ENCODE measurements at places on chromosomes 1 and 21.
A peak's percentile ranks its signal among the peaks of the same experiment; 100 is the strongest.

DNA sequence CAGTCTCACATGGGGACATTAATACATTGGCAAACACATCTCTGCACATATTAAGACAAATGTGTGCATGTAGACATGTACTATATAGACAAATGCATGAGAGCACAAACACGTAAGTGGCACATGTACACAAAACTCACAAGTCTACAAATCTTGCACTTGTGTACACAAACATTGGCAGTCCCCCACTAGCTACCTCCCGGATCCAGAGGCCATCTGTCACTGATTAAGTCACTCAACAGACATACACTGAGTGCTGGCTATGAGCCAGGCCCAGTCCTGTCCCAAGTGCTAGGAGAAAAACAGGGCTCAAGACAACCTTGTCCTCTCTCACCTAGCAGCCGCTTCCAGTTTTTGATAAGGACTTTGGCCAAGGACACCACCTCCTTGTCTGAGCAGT lies 7.0 kb downstream of the TCEA3 start:
- no peak for DNase-seq

- DNase-seq = no peak
Observed at GRCh38 chr1:61052395-61053225, 29.8 kb upstream of the NFIA start.

DNA sequence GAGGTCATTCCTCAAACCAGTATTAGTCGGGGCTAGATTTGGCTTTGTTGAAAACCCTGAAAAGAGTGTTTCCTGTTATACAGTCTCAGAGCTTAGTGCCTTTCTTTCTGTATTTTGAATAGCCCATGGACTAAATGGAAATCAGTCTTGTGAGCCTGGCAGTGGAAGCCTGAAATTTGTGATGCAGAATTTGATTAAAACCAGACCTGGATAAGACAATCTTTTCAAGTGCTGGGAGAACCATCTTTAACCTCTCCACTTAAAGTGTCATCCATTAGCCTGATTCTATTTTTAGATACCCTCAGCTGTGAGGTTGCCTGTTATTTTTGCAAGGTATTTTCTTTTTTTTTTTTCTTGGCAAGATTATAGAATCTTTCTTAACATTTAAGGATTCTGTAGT lies 19.5 kb downstream of the ACTN2 start:
- DNase-seq = no peak

- no peak for DNase-seq
Observed at GRCh38 chr1:114145504-114146151, 8.0 kb downstream of the SYT6 start.

GRCh38 chr1:174433451-174433850 lies 14.3 kb upstream of the GPR52 start:
- no peak for DNase-seq

DNA sequence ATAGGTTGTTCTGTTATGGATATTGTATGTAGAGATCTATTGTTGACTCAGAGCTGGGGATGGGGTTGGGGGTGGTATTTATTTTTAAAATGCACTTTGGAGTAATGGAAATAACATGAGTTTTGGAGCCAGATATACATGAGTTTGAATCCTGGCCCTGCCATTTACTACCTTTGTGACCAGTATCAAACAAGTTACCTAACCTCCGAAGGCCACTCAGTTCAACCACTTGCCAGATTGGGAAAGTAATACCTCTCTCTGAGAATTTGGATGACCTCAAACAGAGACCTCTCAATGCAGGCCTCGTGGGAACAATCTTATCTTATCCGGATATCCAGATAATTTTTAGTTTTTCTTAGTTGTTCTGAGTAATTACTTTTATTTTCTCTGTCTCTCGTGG lies 181.0 kb downstream of the FGGY start:
- no peak for DNase-seq

DNA sequence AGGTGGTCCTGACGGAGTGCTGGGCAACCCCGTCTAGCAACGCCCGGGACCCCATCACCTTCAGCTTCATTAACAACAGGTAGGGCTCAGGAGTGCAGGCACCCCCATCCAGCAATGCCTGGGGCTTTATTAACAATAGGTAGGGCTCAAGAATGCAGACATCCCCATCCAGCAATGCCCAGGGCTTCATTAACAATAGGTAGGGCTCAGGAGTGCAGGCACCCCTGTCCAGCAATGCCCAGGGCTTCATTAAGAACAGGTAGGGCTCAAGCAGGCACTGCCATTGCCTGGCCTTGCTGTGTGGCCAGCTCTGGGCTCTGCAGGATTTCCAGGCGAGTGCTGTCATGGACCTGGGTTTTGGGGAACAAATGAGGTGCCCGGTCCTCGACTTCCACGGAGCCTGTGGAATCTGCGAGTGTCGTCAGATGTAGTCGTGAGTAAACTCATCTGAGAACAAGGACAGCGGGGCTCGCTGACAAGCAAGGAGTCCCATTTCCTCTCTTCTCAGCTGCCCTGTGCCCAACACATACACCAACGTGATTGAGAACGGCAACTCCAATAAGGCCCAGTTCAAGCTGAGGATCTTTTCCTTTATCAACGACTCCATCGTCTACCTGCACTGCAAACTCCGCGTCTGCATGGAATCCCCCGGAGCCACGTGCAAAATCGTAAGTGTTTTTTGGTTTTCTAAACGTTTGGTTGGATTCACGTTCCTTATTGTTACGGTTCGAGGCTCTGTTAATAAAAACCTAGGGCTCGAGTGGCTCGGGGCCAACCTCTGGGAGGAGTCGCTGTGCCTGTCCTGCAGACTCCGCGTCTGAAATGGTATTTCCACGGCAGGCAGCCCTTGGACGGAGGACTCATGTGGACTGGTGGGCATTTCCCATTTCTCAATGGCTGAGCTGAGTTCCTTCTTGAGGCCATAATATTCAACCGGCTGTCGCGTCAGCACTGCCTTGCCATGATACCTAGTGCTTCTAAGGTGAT lies 56.3 kb downstream of the UMODL1 start:
- DNase-seq = no peak

GRCh38 chr1:50605186-50605875 lies 182.1 kb upstream of the DMRTA2 start:
- DNase-seq = no peak

DNA sequence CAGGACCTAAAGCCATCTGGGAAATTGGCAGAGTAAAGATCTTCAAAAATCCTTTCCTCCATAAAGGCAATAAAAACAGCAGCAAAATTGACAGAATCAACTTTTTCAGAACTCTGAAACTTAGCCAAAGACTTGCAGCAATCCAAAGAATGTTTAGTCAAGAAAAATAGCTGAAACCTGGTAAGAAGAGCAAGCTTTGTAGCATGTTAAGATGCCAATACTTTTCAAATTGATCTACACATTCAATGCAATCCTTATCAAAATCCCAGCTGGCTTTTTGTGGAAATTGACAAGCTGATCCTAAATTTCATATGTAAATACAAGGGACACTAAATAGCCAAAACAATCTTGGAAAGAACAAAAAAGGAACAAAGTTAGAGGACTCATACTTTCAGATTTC lies 23.8 kb upstream of the FAM163A start:
- DNase-seq = no peak

GRCh38 chr1:111795401-111795800 lies 39.7 kb downstream of the DDX20 start:
- DNase-seq = no peak

- DNase-seq = no peak
Observed at GRCh38 chr1:110243146-110243545, 33.0 kb downstream of the KCNC4 start.

DNA sequence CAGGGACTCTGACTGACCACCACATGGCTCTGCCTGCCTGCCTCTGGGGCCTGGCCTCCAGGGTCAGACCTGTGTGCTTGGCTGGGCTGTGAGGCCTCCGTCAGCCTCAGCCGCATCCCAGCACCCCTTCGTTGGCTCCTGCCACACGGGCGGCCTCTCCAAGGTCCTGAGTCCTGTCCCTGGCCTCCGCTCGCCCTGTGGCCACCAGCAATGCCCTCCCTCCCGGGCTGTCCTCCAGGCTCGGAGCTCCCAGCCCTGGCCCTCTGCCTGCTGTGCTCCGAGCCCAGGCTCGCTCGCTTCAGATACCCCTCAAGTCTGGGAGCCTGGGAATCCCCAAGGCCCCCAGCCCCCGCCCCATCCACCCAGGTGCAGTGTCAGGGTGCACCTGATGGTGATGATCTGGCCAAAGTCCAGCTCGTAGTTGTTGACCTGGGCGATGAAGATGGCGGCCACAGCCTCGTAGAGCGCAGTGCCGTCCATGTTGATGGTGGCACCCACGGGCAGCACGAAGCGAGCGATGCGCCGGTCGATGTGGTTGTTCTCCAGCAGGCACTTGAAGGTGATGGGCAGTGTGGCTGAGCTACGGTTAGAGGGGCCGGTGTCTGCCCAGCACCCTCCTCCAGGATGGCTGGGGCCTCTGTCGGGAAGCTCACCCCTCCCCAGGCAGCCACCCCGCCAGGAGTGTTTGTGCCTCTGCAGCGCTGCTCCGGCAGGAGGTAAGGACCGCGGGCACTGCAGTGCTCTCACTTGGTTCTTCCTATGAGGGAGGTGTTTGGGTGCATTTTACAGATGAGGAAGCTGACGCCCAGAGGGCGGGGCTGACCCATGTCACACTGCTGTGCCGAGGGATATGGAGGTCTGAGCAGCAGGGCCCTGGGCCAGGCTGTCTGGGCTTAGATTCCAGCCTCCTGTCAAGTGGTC lies 28.5 kb downstream of the PODN start:
- no peak for DNase-seq

- DNase-seq = no peak
Observed at GRCh38 chr1:97270508-97271307, 549.1 kb downstream of the PTBP2 start.

- no peak for DNase-seq
Observed at GRCh38 chr1:205652984-205653383, 21.2 kb upstream of the ELK4 start.

DNA sequence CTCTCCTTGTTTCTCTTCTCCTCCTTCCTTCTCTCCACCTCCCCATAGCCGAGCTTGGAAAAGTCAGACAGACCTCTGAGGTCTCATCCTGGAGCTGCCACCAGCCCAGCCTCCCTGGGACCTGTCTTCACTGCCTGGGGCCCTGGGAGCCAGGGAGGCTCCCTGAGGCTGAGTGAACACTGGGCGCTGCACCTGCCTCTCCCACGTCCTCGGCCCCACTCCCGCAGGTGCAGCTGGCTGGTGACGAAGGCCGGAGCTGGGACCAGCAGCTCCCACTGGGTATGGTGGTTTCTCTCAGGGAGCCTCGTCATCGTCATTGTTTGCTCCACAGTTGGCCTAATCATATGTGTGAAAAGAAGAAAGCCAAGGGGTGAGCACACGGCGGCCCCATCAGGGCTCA lies 5.3 kb downstream of the TNFRSF14 start:
- no peak for DNase-seq

- no peak for DNase-seq
Observed at GRCh38 chr1:220893701-220894024, 14.4 kb downstream of the HLX start.

- no peak for DNase-seq
Observed at GRCh38 chr1:9084906-9085305, 15.5 kb upstream of the SLC2A5 start.

DNA sequence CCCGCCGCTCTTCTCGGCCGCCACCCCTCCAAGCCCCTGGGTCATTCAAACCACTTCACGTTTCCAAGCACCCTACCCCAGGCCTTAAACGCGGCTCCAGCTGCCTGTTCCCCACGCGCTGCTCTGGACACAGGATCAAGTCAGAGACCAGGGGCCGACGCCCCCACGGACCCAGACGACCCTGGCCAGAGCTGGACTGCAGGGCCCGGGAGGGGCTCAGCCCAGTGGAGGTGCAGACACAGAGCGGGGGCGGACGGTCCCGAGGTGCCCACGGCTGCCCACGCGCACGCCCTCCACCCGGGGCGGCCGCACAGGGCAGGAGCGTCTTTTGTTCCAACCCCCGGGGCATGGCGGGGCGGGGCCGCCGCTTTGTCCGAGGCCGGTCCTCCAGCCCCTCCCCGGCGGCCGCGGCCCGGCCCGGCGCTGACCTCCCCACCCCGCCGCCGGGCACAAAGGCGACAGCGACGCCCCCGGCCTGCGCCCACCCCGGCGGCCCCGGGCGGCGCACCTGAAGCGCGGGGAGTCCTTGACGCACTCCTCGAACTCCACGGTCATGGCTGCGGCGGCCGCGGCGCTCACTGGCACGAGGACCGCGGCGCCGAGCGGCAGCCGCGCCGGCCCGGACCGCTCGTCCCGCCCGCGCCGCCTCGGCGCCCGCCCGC lies 338 bp downstream of the ACAP3 start:
- no peak for DNase-seq

DNA sequence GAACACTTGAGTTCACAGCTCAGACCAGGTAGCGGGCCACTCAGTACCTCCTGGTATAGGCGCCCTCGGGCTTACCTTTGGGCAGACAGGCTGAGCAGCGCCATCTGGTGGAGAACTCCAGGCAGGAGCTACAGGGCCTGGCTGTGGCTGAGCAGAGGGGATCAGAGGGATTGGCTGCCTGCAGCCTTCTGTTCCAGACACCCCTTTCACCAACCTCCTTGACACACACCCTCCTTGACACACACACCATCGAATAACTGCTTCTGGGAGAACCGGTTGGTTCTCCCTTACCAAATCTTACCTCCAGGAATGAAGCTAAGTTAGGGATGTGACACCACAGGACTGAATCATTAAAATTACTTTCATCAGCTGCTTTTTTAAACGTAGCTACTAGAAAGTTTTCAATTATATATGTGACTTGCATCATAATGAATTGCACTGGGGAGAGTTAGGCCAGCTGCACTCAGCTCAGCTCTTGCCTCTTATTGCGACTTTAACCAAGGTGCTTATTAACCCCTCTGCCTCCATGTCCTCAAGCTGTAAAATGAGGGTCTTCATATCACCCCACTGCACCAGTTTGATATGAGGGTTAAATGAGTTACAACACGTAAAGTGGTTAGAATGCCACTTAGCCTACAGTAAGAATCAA lies 6.6 kb downstream of the LIN28A start:
- peak; percentile 78 for DNase-seq

- no peak for DNase-seq
Observed at GRCh38 chr1:205837382-205837970, 12.5 kb downstream of the PM20D1 start.

GRCh38 chr1:200337410-200337809 lies 72.4 kb downstream of the ZNF281 start:
- no peak for DNase-seq

- DNase-seq = no peak
Observed at GRCh38 chr1:6098303-6099215, 52.9 kb downstream of the KCNAB2 start.

DNA sequence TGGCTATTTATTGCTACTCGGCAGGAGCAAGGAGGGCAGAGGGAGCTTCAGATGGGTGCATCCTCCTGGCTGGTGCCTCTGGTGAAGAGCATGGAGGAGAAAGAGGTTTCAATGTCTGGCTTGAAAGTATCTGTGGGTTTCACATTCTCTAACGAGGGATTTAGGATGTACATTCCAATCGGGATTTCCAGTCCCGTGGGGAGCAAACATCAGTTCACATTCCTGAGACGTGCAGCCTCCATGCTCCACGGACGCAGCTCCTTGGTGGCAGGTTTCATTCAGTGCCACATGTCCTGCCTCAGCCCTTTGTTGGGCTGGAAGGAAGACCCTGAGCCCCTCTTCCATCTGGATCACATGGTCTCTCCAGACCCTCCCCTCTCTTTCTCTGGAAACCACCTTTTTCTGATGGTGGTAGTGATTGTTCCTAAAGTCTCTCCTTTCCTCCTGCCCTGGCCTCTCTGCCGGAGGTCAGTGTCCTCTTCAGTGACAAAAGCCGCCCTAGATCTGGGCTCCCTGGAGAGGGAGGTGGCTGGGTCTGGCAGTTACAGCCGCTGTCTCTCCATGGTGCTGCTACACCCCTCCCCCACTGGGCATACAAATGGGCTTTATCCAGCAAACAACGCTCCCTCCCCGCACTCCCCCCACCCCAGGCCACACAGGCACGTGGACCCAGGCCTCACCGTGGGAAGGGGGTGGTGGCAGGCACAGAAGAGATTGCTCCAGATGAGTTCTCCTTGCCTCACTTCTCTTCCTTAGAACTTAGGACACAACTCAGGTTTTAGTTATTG lies 826 bp upstream of the CA14 start:
- DNase-seq = no peak

All from stimulated activated CD4-positive, alpha-beta T cell treated with anti-CD3 and anti-CD28 coated beads, Interleukin-1b, Interleukin-23, amount 100 ng/mL, for 24 hours (primary cell).